ENCODE measurements at places on chromosomes 6 and 20.

GRCh38 chr6:14464055-14464454 is 346.5 kb downstream of the CD83 start:
- no peak for DNase-seq

GRCh38 chr20:63781181-63781580 is 41.6 kb downstream of the SLC2A4RG start:
- DNase-seq, result no peak

DNA sequence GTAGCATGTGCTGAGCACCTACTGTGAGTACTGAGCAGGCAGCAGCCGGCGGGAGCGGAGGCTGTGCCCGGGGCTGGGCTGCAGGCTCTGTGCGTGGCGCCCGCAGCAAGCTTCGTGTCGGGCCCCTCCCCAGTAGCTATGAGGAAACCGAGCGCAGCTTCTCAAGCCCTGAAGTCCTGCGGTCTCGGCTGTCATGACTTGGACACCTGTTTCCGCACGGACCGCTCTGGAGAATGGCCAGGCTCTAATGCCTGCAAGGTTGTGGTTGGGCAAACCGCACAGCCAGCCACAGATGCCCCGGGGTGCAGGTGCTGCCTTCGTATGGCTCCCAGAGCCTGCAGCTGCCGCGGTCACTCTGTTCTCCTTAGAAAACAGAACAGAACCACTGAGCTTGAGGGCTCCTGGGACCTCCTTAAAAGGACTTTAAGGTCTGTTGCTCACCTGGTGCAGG is 33.7 kb downstream of the PYGB start:
- DNase-seq, result no peak

- no peak for DNase-seq
Measured at GRCh38 chr6:144478483-144478882, 193.3 kb downstream of the UTRN start.

- no peak for DNase-seq
Measured at GRCh38 chr6:124294574-124295200, 491.0 kb downstream of the NKAIN2 start.

- DNase-seq, result no peak
Measured at GRCh38 chr6:140661691-140662090, 1287.2 kb upstream of the CITED2 start.

DNA sequence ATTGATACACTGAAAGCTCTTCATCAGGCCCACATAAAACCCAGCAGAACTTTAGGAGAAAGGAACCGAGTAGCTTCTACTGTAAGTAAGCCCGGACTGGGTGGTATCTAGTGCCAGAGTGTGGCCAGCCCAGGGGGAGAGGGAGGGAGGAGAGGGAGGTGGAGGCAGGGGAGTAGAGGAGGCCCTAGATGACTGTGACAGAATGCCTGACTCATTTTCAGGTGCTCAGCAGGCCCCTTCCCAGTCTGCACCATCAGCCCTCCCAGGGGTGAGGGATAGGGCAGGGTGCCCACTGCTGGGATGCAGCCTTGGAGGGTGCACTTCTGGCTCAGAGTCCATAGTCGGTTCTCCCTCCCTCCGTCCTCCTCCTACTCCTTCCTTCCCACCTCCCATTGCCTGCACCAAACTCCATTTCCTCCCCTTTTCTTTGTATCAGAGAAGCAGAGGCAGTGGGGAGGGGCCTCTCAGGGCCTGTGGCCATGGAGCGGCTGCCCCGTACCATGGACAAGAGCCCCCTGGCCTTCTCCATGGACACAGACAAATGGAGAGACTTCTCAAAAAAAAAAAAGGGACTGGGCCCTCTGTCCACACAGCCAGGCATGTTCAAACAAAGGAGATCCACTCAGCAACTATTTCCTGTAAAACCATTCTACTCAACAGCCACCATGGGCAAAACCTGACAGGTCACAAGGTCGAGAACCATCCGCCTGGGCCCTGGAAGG is 184.9 kb upstream of the SNX9 start:
- no peak for DNase-seq

Data from stimulated activated CD4-positive, alpha-beta T cell treated with anti-CD3 and anti-CD28 coated beads, Interleukin-1b, Interleukin-23, amount 100 ng/mL, for 1 hour (primary cell).